Stimulated activated CD4-positive, alpha-beta T cell treated with anti-CD3 and anti-CD28 coated beads, Interleukin-1b, Interleukin-23, amount 100 ng/mL, for 1 hour (primary cell): ENCODE measurements at places on chromosomes 3 and 15.

- no peak for DNase-seq
These were observed 24.4 kb upstream of the RAB7A start for GRCh38 chr3:128701342-128702212.

- DNase-seq, result no peak
These were observed 30.8 kb downstream of the ARHGEF26 start for GRCh38 chr3:154151969-154152368.

DNA sequence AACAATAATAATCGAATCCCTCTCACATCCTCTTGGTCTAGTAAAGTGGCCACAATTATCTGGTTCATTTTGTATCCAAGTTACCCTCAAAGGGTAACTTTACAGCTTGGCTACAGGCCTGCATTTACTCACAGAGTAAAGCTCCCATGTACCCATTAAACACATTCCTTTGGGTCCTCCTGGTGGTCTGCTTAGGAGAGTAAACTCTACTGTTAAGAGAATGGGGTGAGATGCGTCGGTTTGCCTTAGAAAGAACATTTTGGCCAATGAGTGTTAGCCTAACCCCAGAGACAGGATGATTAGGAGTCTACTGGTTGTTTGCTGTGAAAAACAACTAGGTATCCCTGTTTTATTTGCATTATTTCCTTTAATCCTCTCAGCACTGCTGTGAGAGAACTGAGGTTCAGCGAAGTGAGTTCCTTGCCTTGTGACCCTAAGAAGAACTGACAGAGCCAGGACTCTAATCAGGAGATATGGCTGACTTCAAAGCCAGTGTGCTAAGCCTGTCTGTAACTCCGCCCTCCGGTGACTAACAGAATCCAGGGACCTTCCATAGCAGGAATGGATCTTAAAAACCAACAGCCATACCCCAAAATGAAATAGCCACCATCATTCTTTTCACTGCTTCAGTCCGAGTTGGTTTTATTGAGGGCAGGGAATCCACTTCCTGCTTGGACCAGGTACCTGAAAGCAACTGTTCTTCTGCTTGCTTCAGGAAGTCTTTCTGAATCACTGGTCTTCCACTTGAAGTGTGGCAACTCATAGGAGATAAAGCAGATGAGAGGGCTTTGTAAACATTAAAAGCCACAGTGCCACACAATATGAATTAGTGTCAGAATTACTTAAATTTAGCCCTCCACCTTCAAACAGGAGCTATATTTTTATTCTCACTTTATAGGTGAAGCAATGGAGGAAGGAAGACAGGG is 317.3 kb upstream of the WNT5A start:
- no peak for DNase-seq

- DNase-seq, result no peak
These were observed 151.9 kb downstream of the CADPS start for GRCh38 chr3:62723166-62723913.

- DNase-seq, result no peak
These were observed 233.2 kb downstream of the FGF12 start for GRCh38 chr3:192494174-192494573.

- DNase-seq, result no peak
These were observed 10.9 kb downstream of the CELSR3 start for GRCh38 chr3:48651771-48652170.

- no peak for DNase-seq
These were observed 536.1 kb downstream of the PYDC2 start for GRCh38 chr3:191997093-191997492.

DNA sequence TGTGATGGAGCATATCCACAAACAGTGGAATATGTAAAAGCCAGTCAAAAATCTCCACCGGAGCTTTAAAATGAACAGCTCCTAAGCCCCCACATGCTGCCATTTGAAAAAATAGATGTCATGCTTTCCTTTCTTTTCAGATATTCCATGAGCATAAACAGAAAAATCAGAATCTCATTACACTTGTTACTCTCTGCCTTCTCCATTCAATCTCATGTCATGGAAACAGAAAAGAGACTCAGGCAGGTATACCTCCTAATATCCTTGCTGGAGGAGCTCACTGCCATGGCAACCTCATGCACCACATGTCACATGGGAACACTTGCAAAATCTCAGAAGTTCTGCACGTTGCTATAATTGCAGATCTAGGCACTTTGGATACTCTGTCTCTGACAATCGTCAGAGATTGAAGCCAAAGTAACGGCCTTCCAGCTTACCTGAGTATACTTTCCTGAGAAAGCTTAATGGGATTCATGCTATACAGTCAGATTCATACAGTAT is 317.0 kb upstream of the ADAMTS9 start:
- no peak for DNase-seq

DNA sequence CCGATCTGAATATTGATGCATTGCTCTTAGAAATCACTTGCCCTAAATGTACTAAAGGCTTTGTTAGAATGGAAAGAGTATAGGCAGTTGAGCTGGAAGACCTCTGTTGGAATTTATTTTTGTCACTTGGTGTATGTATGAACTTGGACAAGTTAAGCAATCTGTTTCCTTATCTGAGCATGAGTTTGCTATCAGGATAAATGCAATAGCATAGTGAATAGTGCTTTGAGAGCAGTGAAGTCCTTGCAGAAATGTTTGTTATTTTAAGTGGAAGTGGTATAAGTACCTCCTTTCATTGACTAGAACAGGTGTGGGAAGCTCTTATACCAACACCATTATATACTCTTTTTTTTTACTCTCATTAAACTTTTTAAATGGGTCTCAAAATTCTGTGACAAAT is 146.4 kb upstream of the ONECUT1 start:
- no peak for DNase-seq

GRCh38 chr3:138620431-138620830 is 11.9 kb downstream of the FAIM start:
- no peak for DNase-seq

- DNase-seq, result no peak
These were observed 228.8 kb upstream of the RGMA start for GRCh38 chr15:93317772-93318171.

GRCh38 chr3:189721873-189722665 is 90.9 kb downstream of the TP63 start:
- no peak for DNase-seq

GRCh38 chr3:50325497-50326181 is 2.4 kb downstream of the TUSC2 start:
- DNase-seq, result no peak

DNA sequence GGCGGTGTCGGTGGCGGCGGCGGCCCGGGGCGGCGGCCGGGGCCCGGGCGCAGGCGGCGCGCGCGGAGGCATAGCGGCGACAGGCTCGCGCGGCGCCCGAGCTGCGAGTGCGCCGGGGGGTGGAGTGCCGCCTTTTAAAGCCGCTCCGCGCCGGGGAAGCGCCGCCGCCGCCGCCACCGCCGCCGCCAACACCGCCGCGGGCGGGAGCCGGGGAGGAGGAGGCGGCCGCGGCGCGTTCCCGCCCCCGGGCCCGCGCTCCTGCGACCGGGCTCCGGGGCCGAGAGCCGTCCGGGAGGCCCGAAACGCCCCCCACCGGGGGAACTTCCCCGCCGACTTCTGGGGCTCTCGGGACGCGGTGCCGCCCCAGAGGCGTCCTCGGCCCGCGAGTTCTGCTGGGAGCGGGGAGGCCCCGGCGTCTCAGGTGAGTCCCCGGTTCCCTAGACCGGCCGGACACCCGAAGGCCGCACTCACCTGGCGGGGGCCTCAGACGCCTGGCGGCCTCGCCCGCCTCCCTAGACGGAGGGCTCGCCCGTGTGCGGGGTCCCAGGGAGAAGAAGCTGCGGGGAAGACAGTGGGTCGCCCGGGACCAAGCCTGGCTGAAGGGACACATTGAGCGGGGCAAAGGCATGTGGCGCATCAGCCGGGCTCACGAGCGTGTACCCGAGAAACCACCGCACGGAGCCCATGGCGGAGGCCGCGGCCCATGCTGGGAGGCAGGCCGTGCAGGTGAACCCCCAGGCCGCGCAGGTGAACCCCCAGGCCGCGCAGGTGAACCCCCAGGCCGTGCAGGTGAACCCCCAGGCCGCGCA is at the start of gene PCSK6:
Gene PCSK6, minus strand, starts transcription at position 109 of the 809 bp plus-strand sequence. Its CDS starts 37 bp downstream, at position 72.
- no peak for DNase-seq

GRCh38 chr3:62046326-62046725 is 327.0 kb downstream of the FEZF2 start:
- DNase-seq, result no peak

- no peak for DNase-seq
These were observed 16.7 kb upstream of the KLF15 start for GRCh38 chr3:126373682-126374601.

GRCh38 chr3:20194793-20195460 is 8.9 kb upstream of the SGO1 start:
- DNase-seq, result no peak

DNA sequence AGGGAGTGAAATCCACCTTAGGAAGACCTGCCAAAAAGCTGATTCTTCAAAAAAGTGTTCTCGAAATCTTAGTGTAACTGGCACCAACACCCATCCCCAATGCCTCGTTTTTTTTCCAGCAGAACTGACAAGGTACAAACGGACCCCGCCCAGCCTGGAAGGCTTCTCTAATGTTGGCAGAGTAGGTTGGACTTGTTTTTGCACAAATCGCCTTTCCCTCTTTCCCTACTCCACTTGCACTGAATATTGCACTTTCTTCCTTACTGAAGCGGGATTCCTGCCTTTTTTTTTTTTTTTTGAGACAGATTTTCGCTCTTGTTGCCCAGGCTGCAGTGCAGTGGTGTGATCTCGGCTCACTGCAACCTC is 544 bp upstream of the TIMMDC1 start:
- DNase-seq, result no peak

- no peak for DNase-seq
These were observed 1.6 kb downstream of the INSYN1 start for GRCh38 chr15:73751511-73751898.

GRCh38 chr3:128327606-128328031 is 139.1 kb downstream of the DNAJB8 start:
- no peak for DNase-seq

- DNase-seq, result no peak
These were observed 29.0 kb downstream of the NDUFB4 start for GRCh38 chr3:120625159-120625586.

DNA sequence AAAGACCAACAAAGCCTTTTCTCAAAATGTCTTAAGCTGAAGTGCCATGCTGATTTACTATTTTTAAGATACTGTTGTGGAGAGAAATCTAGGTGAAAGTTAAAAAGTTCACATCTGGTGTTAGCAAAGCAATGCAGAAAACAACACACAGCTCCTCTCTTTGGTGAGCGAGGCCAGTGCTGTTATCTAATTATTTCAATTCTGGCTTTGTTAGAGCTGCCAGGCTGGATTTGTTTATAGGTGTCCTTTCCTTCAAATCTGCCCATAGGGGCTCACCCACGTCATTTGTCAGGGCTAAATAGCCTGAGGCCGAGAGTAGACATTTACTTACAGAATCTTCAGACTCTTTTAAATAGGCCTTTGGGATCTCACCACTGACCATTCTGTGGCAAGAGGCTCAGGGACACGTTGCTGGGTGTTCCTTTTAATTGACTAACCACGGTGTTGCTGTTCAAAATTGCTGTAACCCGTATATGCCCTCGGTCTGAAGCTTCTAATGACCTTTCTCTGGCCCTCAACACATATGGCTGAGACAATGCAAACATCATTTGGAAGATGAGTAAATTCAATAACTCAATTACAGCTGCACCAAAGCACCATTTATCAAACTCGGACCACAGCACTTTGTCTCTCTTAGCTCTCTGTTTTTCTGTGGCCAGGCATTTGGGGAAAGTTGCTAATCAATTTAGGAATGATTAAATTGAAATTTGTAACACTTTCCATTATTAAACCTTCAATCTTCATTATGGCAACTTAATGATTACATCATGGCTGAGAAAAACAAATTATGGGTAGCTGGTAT is 152.6 kb downstream of the PDZRN3 start:
- DNase-seq, result no peak

- DNase-seq, result no peak
These were observed 46.2 kb downstream of the CCDC12 start for GRCh38 chr3:46930166-46930944.

GRCh38 chr15:101723171-101723873 is 951 bp downstream of the TARS3 start:
- DNase-seq, result no peak

DNA sequence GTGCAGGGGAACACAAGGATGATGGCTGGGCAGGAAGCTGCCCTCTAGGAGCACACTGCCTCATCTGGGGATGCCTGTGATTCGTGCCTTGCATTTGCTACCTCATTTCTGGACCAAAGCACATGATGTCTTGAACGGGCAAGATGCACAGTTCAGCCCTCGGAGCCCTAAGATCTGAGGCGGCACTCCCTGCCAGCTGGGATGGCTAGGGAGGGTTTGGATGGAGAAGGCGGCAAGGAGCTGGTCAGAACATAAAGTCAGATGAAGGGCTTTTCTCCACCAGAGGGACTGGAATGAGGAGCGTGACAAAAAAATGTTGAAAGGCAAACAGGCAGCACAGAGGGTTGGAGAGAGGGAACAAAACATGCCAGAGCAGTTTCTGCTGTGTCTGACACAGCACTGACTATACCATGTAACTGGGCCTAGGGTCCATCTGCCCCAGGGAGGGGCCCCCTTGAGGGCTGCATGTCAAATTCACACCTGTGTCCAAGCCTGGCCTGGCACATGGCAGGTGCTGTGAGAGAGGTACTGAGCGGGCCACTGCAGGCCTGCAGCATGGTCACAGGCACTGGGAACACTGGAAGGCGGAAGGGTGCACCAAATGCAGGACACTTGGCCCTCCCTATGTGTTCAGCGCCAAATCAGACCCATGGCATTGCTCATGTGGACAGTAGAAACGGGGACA is 21.7 kb downstream of the TMEM43 start:
- DNase-seq, result no peak

GRCh38 chr3:143286392-143287010 is 166.9 kb downstream of the CHST2 start:
- no peak for DNase-seq

DNA sequence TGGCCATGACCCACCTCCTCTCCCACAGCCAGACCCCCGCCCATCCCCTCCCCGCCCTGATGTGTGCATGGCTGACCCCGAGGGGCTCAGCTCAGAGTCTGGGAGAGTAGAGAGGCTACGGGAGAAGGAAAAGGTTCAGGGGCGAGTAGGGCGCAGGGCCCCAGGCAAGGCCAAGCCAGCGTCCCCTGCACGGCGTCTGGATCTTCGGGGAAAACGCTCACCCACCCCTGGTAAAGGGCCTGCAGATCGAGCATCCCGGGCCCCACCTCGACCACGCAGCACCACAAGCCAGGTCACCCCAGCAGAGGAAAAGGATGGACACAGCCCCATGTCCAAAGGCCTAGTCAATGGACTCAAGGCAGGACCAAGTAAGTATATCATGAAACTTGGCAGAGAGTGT is 11.7 kb downstream of the MAP1A start:
- no peak for DNase-seq

DNA sequence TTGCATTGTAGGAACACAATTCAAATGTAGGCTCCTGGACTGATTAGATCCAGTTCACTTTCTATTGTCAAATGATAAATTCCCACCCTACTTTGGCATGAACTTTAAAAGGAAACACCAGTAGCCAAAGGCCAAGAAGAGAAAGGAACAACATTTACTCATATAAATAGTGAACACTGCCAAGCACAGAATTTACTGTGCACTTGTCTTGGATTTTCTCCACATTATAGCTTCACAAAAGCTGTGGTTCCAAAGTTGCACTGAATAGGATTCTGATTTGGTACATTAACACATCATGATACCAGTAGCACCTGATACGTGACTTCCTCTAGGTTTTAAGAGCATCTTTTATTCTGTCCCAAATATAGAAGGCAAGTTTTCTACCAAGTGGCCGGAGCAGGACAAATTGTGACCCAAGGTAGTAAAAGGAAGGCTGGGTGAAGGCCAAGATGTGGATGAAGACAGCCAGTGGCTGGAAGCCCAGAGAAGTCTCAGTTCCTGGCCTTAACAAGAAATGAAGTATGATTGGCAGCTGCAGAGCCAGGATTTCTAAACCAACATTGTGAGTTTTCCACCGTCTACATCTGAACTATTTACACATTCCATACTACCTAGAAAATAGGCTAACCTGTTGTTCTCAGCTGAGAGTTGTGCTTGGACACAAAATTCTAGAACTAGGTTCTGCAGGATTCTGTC is 206.7 kb downstream of the THRB start:
- no peak for DNase-seq
